ENCODE measurements at places on chromosomes 16 and 17.
A peak's percentile ranks its signal among the peaks of the same experiment; 100 is the strongest.

GRCh38 chr16:78353640-78354275 is 254.3 kb downstream of the WWOX start:
- DNase-seq, result no peak

- DNase-seq, result no peak
These were observed 82.3 kb upstream of the BCAR1 start for GRCh38 chr16:75333721-75334163.

- DNase-seq, result no peak
These were observed 124.8 kb downstream of the MAP2K6 start for GRCh38 chr17:69539274-69539673.

- no peak for DNase-seq
These were observed 13.5 kb downstream of the KIAA0753 start for GRCh38 chr17:6627019-6627418.

DNA sequence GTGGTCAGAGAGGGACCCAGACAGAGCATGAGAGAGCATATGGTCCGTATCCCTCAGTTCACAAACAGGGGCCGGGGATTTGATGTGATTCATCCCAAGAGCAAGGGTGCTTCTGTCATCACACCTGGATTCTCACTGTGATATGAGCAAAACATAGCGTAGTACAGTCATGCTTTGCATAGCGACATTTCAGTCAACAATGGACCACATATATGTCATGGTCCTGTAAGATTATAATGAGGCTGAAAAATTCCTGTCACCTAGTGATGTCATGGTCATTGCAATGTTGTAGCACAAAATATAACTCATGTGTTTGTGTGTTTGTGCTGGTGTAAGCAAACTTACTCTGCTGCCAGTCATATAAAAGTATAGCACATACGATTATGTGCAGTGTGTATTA is 207.4 kb upstream of the CDH13 start:
- DNase-seq, result no peak

GRCh38 chr17:17784657-17785267 is 52.0 kb downstream of the SREBF1 start:
- no peak for DNase-seq

DNA sequence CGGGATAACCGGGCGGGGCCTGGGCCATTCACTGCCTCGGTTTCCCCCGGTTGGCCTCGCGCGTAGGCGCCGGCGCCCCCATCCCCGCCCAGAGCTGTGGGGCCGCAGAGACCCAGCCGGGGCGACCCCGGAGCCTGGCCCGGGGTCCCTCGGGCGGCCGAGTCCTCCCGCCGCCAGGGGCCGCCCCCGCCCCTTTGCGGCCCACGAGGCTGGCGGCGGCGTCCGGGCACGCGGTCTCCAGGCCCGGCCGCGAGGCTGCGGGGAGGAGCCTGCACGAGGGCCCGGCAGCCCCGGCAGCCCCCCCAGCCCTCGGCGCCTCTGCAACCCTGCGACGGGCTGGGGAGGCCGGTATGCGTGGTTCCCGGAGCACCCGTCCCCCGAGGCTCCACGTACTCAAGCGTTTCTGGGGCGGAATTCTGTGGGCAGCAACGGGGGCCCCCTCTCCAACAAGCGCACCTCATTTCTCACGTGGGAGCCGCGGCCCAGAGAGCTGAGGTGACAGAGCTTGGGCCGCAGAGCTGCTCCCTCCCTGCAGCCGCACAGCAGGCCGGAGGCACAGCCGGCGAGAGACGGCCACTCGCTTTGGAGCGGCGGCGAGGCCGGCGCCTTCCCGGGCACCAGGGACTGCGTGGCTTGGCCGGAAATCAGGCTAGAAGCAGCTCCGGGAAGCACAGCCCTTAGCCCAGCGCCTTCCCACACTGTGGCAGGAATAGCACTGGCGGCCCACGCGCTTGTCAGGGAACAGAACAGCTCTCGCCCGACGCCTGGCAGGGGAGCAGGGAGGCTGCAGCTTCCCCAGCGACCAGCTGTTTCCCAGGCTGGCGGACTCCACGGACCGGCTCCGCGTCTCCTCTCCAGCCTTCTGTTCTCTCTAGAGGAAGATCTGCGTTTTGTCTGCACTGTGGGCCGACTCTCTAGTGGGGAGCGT is 867 bp upstream of the LIMD2 start:
- peak; percentile 55 for DNase-seq

- DNase-seq, result peak; percentile 63
These were observed 23.8 kb downstream of the SNX11 start for GRCh38 chr17:48131216-48131824.

DNA sequence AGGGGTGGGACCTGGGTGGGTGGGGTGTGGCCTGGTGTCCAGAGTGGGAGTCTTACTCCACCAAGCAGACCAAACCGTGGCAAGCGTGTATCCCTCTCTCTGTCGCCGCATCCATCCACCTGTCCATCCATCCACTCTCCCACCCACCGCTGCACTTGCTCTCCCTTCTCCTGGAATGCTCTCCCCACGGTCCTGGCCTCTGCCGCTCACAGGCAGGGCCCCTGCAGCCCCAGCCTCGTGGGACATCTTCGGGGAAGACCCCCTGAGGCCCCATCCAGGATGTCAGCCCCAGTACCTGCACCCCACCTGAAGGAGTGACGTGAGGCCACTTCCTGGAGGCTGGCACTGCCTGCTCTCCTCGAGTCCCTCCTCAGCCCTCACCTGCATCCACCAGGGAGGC is 189.5 kb upstream of the GSE1 start:
- DNase-seq, result no peak

DNA sequence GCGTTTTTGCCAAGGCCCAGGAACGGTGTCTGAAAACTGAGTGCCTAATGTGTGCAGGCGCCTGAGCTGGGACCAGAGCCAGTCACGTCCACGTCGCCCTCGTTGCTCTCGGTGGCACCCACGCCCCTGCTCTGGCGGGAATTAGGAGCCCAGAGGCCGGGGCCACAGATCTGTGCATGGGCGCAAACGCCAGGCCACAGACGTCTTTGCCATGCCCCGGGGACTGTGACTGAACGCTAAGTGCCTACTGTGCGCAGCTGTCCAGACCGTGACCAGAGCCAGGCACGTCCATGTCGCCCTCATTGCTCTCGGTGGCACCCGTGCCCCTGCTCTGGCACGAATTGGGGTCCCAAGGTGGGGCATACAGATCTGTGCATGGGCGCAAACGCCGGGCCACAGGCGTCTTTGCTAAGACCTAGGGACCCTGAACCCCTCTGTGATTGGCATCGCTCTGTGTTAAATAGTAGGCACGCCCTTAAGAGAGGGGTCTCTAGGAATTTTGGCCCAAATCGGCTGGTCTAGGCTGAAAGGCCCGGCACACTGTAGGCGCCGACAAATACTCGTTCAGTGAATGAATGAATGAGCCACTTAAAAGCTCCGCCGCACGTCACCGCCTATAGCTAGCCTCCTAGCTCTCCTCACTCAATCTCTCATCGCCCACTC is 827 bp upstream of the UBALD1 start:
- DNase-seq, result peak; percentile 44

- DNase-seq, result no peak
These were observed 27.6 kb downstream of the MAP3K3 start for GRCh38 chr17:63649813-63650212.

- DNase-seq, result no peak
These were observed 15.9 kb upstream of the TBX2 start for GRCh38 chr17:61383689-61384201.

DNA sequence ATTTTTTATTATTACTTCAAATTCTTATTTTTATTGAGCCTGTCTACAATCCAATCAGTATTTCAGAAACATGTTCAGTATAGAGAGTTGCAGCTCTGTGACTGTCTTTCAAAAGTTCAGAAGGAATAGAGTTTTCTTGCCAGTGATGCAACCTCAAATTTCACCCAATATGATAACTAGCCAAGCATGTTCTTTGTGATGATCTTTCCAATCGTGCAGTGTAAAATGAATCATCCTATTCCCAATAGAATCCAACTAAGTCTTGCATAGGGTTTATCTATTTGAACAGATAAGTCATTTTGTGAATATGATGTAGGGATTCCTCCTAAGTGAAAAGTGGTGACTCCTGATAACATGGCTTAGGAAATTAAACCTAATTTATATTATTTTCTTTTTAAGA is 937.8 kb downstream of the KCNJ2 start:
- no peak for DNase-seq

- no peak for DNase-seq
These were observed 43.3 kb upstream of the ULK2 start for GRCh38 chr17:19911033-19911432.

DNA sequence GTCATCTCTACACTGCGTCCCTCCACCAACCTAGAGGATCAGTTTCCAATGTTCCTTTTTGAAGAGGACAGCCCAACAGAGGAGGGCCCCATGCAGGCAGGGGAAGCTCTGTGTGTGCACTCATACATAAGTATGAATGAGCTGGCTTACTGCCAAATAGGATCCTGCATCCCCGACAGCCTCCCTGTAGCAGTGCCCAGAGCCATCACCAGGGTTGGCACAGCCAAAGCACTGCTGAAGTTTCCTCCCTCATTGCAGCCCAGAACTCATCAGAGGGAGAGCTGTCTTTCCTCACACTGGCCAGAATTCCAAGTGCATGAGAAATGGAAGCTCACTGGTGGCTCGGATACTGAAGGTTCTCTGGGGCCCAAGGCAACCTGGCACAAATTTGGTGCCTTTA is 114.4 kb downstream of the ASIC2 start:
- DNase-seq, result no peak

DNA sequence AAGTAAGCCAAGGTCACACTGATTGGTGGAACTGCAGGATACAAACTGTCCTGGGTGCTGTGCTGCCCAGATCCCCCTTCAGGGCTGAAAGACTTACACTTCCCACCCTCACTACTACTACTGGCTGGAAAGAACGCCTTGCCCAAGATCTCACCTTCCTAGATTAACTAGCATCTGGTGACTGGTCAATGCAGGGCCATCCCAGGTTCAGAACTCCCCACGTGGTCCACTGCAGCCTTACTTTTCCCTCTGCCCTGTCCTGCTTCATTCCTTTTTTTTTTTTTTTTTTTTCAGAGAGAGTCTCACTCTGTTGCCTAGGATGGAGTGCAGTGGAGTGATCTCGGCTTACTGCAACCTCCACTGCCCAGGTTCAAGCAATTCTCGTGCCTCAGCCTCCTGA is 2.3 kb upstream of the PDZD9 start:
- DNase-seq, result no peak

DNA sequence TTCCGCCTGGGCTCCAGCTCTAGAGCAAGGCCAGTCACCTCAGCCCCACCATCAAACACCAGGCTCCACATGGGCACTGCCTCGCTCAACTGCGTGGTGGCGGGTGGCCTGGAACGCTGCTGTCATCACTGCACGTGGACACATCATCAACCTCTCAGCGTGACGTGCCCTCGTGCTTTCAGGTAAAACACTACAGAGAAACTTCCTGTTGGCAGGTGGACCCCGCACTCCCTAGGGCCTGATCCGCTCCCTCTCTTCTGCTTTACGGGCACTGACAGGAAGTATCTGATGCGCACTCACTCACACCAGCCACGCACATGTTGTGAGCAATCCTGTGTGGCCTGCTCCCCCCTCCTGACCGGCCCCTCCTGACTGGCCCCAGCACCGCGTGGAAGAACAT is 87.4 kb downstream of the ANKRD11 start:
- DNase-seq, result peak; percentile 59

GRCh38 chr17:59131131-59131530 is 23.9 kb downstream of the SKA2 start:
- no peak for DNase-seq

GRCh38 chr16:71734511-71734910 is 10.0 kb upstream of the PHLPP2 start:
- DNase-seq, result no peak

DNA sequence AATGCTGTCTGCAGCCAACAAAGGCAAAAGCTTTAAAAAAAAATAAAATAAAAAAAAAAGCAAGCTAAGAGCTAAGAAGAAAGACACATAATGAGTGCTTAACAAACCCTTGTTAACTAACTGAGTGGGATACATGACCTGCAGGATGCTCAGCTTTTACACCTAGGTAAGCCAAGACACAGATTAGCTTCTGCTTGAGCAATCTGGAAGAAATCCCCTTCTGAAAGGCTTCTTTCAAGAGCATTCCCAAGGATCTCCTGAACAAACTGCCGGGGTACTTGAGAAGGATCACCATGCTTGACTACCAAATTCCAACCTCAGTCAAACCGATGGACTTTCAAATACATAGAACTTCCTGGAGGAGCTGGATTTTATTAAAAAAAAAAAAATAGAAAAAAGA is 92.9 kb downstream of the SMG6 start:
- no peak for DNase-seq

DNA sequence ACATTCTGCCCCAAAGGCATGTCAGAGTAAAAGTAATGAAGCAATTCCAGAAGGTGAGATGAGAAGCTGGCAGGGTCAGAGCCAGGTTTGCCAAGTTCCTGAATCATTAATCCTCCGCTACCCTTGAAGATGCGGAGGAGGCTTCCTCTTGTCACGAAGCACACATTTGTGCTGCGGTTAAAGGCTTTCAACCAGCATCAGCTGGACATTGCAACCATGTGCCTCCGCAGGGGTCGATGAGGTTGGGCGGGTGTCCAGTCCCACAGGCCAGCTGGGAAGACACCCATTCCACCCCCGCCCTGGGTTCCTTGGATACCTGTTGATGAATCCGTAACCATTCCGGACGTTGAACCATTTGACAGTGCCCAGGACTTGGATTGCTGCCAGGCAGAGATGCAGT is 1.3 kb downstream of the YBX2 start:
- DNase-seq, result no peak

- DNase-seq, result no peak
These were observed 16.6 kb downstream of the KRT12 start for GRCh38 chr17:40850293-40850972.

DNA sequence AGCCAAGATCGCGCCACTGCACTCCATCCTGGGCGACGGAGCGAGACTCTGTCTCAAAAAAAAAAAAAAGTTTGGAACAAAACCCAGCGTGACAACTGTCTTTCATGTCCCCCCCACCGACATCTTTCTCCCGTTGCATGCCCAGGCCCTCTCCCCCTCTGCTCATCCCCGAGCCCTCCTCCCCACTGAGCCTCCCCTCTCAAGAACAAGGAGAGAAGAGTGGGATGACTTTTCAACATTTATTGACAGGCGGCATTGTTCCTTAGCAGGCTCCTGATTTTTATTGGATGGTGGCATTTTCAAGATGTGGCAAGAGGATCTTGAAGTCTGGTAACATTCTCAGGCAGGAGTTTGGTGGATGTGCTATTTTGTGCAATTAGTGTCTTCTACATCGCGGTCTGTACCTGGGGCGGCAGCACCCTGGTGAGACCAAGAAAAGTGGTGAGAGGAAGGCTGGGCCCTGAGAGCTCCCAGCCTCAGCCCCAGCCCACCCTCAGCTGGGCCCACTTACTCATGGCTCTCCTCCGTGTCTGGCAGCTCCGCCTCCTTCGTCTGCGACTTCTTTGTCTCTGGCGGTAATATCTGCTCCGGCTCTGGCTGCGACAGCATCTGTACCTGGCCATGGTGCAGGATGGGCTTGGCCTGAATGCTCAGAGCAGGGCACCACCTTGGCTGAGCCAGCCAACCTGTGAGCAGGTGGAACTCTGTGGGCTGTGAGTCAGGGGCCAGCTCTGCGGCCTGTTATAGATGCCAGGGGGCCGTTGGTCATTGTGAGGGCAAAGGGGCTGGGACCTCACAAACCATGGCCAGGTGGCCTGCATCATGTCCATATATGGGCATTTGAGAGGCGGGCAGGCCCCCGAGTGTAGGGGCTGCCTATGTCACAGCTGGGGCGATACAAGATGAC is at the start of gene PRM1:
TSS of gene PRM1 (minus strand) at position 715 of the 907 bp plus-strand sequence. CDS start at position 623, 92 bp downstream.
- DNase-seq, result no peak

Measured in memory B cell (primary cell).